ENCODE measurements at places on chromosomes 1 and 21.

DNA sequence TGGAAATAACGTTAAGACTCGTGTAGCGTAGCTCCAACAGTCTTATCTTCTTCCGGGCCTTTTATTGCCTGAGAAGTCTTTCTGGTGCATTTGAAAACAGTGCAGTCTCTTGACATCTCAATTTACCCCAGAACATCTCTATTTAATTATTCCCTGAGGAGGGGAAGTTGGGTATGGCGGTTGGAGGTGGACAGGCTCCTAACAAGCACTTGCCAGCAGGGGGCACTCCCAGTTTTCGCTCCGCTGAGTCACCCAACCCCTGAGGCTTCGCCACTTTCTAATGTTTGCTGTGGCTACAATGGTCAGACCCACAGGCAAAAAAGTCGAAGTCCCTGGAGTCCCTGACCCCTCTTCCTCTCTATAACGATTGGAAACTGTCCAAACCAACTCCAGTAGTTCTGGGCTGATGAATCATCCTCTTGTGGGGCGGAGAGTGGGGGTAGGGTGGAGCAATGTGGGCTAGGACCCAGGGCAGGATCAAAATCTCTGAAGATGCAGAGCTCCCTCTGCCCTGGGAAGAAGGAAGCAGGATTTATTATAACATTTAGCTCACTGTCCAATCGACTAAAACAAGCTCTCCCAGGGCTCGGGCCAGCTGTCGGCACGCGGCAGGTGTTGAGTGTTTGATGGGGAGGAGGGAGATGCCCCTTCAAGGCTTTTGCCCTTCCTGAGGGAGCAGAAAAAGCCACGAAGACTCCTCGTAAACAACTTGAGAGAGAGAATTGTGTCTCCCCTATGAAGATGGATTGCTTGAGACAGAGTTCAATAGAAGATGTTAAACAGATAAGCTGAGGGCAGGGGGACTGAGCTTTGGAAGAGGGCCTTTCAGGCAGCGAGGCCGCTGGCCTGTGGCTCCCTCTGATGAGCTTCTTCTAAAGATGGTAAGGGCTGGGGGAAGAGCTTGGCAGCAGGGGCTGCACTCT, 85.7 kb downstream of the BRINP2 start:
- peak; percentile 17 for DNase-seq

- no peak for DNase-seq
Measured at GRCh38 chr1:56300836-56301235, 278.5 kb downstream of the PLPP3 start.

GRCh38 chr21:34878501-34878900, 170.6 kb downstream of the RUNX1 start:
- DNase-seq = no peak

- no peak for DNase-seq
Measured at GRCh38 chr1:239823852-239824251, 267.8 kb upstream of the FMN2 start.

DNA sequence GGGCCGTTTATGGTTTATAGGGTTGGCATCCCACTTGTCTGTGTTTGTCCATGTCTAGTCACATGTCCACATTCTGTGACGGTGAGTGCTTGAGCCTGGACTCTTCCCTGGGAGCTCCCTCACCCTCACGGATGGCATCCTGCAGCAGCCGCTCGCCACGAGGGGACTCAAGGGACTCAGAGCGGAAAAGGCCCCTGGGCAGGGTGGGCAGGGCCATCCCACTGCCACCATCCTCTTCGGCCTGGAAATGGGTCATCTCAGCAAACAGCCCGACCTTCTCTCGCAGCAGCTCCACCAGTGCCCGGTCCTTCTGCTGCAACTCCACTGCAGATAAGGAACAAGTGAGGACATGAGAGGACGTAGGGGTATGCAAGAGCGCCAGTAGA, 11.1 kb downstream of the RXFP4 start:
- no peak for DNase-seq

GRCh38 chr1:240766831-240767230, 154.9 kb upstream of the GREM2 start:
- DNase-seq = no peak

GRCh38 chr1:243471026-243471685, 215.3 kb downstream of the SDCCAG8 start:
- no peak for DNase-seq

DNA sequence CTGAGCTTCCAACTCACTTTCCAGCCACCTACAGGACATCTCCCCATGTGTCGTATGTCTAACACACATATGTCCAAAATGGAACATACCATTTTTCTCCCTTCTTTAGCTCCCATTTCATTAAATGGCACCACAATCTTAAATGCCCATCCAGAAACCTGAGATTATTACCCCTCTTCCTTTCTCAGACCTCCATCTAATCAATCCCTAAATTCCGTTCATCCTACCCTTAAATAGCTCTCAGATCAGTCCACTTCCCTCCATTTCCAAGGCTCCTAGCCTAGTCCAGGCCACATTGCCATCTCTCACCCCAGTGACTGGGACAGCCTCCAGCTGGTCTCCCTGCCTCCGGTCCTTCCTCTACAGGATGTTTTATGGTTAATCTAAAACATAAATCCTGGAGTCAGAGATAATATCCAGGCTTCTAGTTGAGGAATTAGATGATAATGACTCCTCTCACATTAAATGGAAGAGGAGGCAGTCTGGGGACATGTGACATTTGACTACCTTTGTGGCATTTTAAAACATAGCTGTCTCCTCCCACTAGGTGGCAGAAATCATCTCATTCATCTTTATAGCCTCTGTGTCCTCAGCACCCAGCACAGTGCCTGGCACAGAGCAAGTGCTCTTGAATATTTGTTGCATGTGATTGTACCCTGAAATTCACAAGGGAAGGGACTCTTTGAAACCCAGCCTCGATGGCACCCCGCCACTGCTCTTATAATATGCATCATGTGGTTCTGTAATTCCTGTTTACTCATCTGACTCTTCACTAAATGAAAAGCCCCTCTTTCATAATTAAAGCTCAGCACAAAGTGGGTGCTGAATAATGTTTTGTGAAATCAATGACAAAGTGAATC, 102.3 kb downstream of the TMEM53 start:
- no peak for DNase-seq

DNA sequence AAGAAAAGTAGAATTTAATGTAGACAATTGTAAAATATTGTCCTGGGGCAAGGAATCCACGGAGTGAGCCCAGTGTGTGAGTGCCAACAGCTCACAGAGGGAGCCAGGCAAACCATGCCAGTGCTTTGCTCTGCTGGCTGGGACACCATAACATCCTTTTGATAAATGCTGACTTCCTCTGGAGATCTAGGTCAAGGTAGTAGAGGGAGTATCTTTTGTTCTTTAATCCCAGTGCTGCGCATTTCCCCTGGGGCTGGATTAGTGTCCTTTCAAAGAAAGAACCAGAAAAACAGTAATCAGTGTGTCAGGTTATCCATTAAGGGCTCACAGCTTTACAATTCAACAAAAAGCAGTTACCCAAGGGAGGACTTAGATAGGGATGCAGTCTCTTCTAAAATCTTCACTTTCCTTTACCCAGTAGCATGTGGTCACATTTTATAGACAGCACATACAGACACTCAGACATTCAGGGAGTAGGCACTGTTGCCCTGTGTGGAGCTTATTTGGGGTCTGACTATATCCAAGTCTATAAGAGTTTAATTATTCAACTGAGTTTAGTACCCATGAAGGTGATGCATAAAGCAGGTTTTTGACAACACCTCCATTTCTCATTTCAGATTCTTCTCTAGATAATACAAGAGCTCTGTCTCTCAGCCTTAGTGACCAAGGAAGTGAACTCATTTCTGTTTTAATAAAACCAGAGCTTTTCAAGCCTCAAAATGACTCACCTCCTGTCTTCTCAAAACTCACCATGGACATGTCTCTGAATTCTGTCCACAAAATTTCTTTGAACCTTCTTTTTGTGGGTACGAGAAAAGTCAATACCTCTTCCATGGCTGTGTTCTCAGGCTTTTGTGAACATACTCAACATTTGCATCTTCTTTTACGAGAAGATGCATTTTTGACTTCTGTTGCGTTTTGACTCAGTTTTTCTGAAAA, 215.3 kb downstream of the BRINP2 start:
- DNase-seq = no peak
